Left renal pelvis (tissue), 4 donors: ENCODE measurements at places on chromosomes 12 and 14.

DNA sequence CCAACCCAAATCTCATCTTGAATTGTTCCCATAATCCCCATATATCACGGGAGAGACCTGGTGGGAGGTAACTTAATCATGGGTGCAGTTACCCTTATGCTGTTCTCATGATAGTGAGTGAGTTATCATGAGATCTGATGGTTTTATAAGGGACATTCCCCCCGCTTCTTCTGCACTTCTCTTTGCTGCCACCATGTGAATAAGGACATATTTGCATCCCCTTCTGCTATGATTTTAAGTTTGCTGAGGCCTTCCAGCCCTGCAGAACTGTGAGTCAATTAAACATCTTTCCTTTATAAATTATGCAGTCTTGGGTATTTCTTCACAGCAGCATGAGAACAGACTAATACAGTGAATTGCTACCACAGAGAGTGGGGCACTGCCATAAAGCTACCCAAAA, 179.1 kb downstream of the LRIG3 start:
- no peak for DNase-seq

DNA sequence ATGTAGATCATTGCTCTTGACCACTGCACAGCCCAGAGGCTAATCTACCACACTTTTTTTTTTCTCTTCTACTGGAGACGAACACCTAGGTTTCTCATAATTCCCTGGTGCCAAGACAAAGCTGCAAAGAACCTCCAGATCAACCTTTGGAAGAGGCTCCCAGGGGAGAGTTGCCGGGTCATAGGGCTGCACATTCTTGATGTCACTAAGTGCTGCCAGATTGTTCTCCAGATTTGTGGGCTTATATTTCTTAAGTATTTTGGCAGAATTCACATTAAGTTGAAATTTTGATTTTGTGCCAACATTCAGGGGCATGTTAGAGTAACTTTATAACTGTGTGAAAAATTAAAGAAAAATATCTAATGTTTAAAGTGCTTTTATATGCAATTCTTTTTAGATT, 13.5 kb upstream of the PDZRN4 start:
- no peak for DNase-seq

GRCh38 chr14:76104802-76105355, 46.8 kb upstream of the GPATCH2L start:
- DNase-seq, result no peak

DNA sequence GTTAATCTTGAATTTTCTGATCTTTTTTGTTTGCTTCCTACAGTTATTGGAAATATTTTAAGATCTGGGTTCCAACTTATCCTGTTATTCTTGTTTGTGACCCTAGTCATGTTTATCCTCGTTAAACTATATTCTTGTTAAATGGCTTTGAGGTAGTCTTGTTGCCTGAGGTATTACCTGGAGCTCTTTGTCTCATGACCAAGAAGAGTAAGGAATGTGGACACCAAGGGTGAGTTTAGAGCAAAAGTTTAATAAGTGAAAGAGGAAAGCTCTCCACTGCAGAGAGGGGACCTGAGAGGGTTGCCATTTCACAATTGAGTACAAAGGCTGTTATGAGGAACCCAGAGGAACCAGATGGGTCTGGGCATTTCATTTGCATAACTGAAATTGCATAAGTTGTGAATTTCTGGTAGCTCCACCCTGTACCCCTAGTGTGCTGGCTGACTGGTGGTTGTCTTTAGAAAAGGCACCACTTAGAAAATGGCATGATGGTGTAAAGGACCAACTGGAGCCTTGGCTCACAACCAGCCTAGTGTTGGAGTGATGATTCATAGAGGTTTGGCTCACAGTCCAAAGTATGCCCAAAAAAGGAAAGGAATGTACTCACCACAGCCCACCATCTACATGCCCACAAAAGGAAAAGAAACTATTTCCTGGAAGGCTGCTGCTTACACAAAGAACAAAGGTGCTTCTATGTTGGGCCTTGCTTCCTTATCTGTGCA, 36.7 kb upstream of the RESF1 start:
- DNase-seq, result no peak
